ENCODE measurements at places on chromosomes 12 and 14.

DNA sequence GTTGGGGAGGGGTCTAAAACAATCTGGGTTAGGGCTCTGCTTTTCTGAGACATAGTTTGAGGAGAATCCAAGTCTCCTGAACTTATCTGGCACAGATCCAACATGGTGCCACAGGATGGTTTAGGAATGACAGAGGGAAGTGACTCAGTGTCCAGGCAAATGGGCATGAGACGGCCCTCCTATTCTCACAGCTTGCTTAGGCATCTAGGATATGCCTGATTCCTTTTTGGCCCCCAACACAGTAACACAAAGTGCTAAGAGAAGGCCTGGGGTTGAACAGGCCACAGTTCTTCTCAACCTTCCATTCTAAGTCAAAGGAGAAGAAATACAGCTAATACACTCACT, 117.7 kb downstream of the ZFP36L1 start:
- DNase-seq: no peak

GRCh38 chr14:89391123-89391522, 25.9 kb downstream of the FOXN3 start:
- DNase-seq: no peak

DNA sequence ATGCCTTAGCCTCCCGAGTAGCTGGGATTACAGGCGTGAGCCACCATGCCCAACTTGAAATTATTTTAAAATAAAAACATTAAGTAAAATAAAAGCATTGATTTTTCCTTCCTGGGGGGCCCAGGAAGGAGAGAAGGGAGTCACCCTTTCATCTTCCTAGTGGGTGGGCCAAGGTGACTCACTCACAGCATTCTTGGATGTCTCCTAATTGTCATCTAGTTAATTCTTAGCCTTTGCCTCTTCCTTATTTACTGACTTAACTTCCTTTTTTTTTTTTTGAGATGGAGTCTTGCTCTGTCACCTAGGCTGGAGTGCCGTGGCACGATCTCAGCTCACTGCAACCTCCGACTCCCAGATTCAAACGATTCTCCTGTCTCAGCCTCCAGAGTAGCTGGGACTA, 29.2 kb downstream of the TMEM120B start:
- DNase-seq: no peak

DNA sequence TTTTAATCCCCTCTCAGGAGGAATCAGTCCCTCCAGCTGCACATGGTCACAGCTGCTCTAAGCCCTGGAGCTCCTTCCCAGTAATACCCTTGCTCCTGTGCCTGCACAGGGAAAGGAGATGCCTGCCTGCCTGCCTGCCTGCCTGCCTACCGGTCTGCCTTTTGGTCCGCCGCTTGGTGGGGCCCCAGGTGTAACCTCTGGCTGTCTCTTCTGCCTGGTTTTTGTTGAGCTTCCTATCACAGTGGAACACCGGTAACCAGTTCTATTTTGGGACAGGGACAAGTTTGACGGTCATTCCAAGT, 99.8 kb downstream of the DAD1 start:
- DNase-seq: no peak

DNA sequence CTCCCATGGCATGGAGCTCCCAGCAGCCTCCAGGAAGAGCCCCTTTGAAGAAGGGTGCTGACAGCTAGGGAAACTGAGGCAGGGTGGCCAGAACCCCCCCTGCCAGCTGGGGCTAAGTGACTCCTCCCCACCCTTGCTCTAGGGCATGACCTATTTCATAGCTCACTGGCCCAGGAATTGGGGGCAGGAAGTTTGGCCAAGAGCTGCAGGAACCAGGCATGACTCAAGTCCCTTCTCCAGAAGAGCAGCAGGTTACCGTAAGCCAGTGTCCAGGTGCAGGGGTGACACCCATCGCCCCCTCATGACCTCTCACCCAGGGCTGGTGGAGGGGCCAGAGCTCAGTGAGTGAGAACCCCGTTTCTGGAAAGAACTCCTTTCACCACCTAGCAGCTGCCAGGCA, 1.9 kb downstream of the RASAL1 start:
- DNase-seq: no peak

DNA sequence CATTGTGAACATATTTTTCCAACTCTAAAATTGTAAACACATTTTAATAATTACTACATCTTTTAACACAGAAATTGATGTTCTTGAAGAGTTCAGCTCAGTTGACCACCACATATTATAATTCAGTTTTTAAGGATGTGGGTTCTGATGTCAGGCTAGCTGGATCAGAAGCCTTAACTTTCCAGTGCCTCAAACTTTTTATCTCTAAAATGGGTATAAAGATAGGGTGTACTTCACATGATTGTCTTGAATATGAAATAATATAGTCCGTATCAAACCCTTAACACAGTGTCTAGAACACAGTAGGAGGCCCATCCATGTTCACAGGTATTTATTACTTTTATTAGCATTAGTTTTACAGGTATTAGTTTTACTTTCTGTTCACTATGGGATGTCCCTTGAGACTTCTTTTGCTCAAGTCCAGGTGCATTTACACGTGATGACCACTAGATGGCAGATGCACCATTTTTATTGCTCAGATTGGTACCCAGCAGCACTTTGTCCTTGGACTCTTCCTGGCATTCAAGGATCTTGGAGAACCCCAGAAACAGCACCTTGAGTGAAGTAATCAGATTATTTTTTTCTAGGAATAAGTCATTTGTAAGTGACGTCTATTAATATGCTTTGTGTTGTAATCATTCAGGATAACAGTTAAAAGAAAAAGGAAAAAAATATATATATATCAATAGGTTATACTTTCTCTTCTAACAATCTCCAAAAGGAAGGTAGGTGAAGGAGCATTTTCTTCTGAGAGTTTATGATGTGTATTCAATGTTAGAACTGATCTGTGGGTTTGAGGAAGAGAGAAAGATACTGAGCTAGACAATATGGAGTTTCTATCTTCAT, 580.2 kb downstream of the ETNK1 start:
- no peak for DNase-seq

- no peak for DNase-seq
These were observed 922.7 kb downstream of the VRK1 start for GRCh38 chr14:97719931-97720330.

DNA sequence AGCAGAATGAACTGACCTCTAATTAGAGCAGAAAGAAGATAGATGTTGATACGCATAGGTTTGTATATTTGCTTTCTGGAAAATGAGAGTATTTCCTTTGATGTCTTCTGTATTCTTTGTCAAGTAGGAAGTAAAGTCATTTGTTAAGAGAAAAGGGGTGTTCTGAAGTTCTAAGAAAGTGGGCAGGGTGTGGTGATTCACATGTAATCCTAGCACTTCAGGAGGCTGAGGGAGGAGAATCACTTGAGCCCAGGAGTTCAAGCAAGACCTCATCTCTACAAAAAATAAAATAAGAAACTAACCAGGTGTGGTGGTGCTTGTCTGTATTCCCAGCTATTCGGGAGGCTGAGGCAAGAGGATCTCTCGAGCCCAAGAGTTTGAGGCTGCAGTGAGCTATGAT, 2.8 kb downstream of the RHNO1 start:
- DNase-seq: no peak

DNA sequence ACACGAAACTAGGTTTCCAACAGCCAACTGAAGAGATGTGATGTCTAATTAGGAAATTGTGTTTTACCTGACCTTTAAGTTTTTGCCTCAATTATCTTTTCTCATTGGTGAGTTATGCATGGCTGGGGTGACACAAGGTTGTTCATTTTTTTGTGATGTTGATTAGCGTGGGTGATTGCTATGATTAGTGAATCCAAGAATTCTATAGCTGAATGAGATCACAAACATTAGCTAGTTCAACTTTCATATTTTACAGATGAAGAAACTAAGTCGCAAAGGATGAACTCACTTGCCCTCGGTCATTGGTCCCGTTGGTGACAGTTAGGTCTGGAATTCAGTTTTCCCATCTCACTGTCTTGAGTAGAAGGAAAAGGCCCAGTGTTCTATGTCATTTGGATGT, 32.6 kb upstream of the LMNTD1 start:
- no peak for DNase-seq

- peak; percentile 91 for DNase-seq
These were observed 8.4 kb upstream of the KRT80 start for GRCh38 chr12:52200086-52200780.

DNA sequence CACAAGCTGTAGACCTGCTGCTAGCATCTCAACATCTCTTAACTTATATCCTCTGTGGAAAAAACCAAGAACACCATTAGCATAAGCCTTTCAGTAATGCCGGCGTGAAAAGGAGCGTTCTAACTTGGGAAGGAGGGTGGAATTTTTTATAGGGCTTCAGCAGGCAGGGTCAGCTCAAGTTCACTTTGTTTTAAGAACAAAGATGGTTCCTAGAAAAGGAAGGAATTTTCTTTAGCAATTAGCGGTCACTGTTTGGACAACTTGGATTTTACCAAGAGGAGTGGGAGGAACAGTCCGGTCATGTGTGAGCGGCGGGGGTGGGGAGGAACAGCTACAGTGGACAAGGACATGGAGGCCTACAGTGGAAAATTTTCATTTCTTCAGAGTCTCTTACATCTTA, 35.9 kb downstream of the BBS10 start:
- DNase-seq: no peak

DNA sequence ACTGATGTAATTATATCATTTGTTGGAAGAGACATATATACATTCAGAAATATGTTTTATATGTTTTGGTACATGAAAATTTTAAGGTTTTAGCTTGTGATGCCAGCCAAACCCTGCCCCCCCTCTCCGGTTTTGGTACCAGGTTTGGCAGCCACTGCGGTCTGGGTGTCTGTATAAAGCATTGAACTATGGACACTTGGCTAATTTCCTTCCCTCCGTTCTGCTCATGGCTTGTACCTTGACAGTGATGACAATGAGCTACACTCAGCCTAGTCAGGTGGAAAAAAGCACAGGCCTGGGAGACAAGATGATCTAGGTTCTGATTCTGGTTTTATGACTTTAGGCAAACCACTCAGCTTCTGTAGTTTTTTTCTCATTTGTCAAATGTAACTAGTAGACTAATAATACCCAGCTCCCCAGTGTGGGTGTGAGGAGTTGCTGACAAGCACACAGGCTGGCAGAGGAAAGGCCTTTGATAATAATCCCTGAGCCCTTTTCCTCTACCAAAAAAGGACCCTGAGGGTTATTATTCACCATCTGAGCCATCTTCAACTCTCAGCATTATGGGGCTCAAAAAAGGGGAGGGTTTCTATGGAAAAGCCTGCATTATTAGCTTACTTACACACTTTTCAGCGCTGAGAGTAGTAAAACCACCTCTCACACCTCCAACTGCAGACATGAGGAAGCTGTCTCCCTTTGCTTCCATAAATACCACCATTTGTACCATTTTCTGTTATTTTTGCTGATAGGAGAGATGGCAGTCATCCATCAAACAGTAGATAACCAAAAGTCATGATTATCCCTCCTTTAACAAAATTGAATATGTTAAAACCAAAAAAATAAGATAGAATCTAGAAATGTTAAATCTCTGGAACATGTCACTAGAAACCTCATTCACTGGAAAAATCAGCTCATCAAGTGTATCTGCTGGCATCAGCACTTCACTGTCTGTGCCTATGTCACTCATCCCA, 76.3 kb upstream of the PSMC1 start:
- DNase-seq: no peak

DNA sequence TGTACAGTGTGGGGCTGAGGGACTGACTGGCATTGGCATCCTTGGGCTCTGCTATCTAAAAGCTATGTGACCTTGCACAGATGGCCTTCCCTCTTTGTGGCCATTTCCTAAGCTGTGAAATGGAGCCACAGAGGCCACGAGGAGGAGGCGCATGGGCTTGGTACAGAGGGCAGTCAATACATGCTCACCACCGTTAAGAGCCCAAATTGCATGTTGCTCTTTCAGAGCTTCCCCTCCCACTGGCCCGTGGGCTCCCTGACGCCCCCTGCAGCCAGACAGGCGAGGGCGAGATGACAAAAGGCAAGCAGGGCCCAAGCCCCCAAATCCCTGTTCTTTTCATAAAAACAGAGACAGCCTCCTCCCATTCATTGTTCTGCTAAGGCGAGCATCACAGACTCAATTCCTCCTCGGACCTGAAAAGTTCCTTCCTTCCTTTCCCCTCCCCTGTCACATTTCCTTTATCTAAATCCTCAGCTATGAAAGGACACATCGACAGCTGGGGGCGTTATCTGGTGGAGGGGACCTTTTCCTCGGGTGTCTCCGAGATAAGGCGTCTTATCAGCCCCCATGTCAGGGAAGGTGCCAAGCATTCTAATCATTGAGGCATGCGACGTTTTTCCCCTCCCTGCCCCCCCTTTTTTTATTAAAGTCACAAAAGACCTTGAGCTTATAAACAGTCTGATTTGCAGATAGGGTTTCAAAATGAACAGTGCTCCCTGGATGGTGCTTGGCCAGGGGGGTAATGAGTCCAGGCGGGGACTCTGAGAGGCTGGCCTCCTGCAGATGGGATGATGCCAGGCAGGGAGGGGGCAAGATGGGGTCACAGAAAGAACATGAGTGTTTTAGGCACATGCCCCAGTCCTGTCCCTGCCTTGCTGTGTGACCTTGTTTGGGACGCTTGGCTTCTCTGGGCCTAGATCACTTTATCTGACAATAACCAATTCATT, 26.4 kb downstream of the FAM222A start:
- peak; percentile 71 for DNase-seq

DNA sequence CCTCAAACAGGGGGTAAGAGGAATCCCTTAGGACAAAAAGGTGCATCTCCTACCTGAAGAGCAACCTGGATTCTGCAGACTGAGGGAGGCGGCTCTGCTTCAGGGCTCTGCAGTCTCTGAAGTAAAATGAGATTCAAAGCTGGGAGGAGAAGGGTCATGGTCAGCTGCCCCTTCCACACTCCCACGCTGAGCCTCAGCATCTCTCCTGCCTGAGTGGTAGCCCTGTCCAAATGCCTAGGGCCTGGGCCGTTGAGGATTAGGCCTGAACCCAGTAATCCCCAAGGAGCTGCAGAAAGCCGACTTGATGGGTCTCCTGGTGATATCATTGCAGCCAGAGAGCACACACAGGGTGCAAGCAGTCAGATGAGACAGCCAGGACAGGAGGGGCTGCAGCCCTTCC, 18.9 kb downstream of the PHLDA1 start:
- DNase-seq: no peak

GRCh38 chr12:107662484-107662883, 23.1 kb upstream of the PWP1 start:
- DNase-seq: no peak

DNA sequence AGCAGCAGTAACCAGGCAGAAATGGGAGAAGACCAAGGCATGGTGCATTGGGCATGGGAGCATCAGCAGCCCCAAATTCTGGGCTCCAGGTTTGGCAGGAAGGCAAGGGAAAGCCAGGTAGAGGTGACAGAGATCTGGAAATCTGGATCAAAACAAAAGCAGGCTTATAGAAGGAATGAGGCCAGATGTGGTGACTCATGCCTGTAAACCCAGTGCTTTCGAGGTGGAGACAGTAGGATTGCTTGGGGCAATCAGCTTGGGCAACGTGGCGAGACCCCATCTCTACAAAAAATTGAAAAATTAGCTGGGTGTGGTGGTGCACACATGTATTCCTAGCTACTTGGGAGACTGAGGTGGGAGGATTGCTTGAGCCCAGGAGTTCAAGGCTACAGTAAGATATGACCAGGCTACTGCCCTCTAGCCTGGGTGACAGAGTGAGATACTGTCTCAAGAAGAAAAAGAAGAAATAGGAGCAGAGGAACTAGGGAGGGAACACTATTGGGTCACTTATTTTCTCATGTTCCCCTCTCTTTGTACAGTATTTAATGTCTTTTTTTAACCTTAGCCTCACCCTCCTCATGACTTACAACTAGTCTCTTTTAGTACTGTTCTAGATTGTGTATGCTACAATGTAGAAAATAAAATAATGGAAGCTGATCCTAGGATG, 25.1 kb downstream of the SLC4A8 start:
- DNase-seq: no peak

GRCh38 chr14:21093769-21094681, 4.4 kb downstream of the ZNF219 start:
- DNase-seq: peak; percentile 91

All from H9 (cell line).